ENCODE measurements at places on chromosomes 2 and 18.

DNA sequence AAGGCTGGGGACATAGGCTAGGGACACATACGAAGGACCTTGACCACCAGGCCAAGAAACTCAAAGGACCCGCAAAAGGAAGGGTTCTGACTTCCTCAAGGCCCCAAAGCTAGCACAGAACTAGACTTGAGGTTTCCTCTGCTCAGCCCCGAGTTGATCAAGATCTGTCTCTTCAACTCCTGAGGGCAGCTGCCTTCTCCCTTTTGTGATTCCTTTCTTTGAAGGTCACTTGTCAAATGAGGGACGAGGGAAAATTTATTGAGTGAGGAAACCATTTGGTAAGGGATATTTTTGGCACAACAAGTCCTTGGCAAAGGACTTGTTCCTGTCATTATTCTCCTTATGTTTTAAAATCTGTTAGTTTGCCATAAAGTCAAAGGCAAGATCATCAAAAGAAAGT, 12.3 kb upstream of the ROCK2 start:
- DNase-seq: no peak

DNA sequence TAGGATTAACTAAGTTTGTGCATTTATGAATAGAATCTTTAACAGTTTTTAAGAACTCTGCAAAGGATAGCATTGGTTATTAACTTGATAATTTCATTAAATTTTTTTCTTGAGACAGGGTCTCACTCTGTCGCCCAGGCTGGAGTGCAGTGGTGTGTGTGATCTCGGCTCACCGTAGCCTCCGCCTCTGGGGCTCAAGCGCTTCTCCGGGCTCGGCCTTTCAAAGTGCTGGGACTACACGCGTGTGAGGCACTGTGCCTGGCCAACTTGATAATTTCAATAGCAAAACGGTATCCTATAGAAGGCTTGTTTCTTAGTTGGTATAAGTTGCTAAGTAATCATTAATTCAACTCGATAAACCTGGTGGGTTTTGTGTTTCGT, 38.0 kb downstream of the ADNP2 start:
- peak; percentile 29 for DNase-seq

DNA sequence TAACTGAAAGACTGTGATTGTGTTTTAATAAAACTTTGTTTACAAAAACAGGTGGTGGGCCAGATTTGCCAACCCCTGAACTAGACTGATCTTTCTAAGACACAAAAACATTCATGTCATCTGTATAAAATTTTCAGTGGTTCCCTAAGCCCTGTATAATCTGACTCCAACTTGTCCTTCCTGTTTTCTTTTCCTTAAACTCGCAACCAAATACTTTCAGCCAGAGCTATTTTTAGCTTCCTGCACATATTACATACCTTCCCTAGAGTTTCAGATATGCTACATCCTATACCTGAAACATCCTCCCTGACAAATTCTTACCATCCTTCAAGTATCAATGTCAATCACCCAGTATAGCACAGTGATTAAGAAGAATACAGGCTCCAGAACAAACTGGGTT, 4.8 kb downstream of the GCFC2 start:
- DNase-seq: peak; percentile 11

- DNase-seq: no peak
Observed at GRCh38 chr2:164764996-164765395, 76.6 kb downstream of the COBLL1 start.

- no peak for DNase-seq
Observed at GRCh38 chr2:27704342-27704876, 40.7 kb downstream of the SLC4A1AP start.
